Gastroesophageal sphincter (tissue), 4 donors: ENCODE measurements at places on chromosomes 12 and 14. TPM values are rescaled to one million over a fixed set of nuclear protein-coding genes. Genes with fewer than 3 reads are reported as not detected.

Gene HOXC12
- not detected for total RNA-seq

Gene KIF5A
- total RNA-seq: 1.2 TPM

Gene COCH
- total RNA-seq: 5.4 TPM

Gene OR6C3
- not detected for total RNA-seq

Gene GLIPR1L1
- total RNA-seq: not detected

Gene MYO1H
- not detected for total RNA-seq

Gene SCN8A
- 1.2 TPM for total RNA-seq

Gene PLA2G1B
- total RNA-seq: not detected

Gene CLEC2B
- total RNA-seq: 16.7 TPM

Gene CDH24
- 3.6 TPM for total RNA-seq

Gene GYS2
- not detected for total RNA-seq

Gene CACNA2D4
- total RNA-seq: 1.4 TPM

Gene NANOG
- 0.08 TPM for total RNA-seq

Gene DCN
- total RNA-seq: 1,552 TPM

Gene NPAS3
- total RNA-seq: 2.3 TPM

Gene KLRC1
- 1.1 TPM for total RNA-seq

Gene SDR9C7
- total RNA-seq: not detected

Gene FGF6
- total RNA-seq: not detected

Gene RNF41
- total RNA-seq: 119 TPM

Gene NKX2-1
- total RNA-seq: not detected

Gene GPR84
- 0.54 TPM for total RNA-seq

Gene TMEM30B
- total RNA-seq: 1.7 TPM
